ENCODE measurements at places on chromosomes 4 and X.

DNA sequence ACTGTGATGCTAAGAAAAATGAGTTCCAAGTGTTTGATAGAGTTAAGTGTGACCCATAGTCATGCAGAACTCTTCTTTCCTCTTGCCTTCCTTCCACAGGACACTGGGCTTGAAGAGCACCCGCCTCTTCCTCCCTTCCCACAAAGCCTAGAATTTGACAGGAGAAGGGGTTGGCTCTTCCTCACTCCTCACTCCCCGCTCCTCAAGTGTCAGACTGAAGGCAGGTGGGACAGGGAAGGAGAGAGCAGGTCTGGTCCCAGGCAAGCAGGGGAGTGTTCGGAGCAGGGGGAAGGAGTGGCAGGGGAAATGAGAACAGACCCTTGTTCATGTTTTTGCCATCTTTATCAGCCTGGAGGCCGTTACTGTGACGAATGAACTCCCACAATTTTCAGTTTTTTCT lies 10.7 kb downstream of the MAGED2 start:
- DNase-seq, result no peak

- no peak for DNase-seq
Observed at GRCh38 chr4:167883266-167883665, 209.1 kb upstream of the ANXA10 start.

GRCh38 chr4:7838136-7838782 lies 101.4 kb downstream of the AFAP1 start:
- no peak for DNase-seq

GRCh38 chr4:66923081-66923865 lies 622.0 kb downstream of the CENPC start:
- DNase-seq, result no peak

- no peak for DNase-seq
Observed at GRCh38 chr4:187128976-187129375, 405.3 kb upstream of the FAT1 start.

- no peak for DNase-seq
Observed at GRCh38 chrX:155148724-155149537, 67.3 kb upstream of the VBP1 start.

GRCh38 chr4:26386386-26386785 lies 65.6 kb downstream of the RBPJ start:
- DNase-seq, result no peak

GRCh38 chrX:13123857-13124345 lies 79.5 kb upstream of the FAM9C start:
- DNase-seq, result no peak

DNA sequence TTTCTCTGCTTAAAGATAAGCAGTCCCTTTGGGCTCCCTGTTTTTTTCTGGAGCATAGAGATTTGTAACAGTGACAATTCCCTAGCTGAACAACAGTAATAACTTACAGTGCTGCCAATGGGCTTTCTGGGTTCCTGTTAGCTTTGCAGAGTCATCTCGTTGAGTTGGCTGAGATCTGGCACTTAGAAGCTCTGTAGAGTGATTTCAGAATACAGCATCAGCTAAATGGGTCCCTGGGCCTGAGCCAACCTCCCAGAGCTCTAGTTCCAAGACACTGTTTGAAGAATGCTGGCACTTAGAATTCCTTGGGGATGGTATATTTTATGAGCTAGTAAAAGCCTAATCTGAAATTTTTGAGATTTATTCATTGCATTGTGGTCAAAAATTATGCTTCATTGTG lies 43.5 kb upstream of the SERTM2 start:
- DNase-seq, result no peak

All from activated T-cell treated with anti-CD3 and anti-CD28 coated beads, Interleukin-2, amount 50 U/mL, for 24 hours (primary cell).